ENCODE measurements at places on chromosomes 2 and 18. TPM values are rescaled to one million over a fixed set of nuclear protein-coding genes. Genes with fewer than 3 reads are reported as not detected.

GRCh38 chr2:177326005-177326404 is 61.5 kb upstream of the NFE2L2 start:
- DNase-seq = no peak

GRCh38 chr2:43762286-43762685 is 11.6 kb upstream of the DYNC2LI1 start:
- DNase-seq = no peak

- DNase-seq = no peak
These were observed 268.1 kb upstream of the CXCR4 start for GRCh38 chr2:136386046-136386445.

DNA sequence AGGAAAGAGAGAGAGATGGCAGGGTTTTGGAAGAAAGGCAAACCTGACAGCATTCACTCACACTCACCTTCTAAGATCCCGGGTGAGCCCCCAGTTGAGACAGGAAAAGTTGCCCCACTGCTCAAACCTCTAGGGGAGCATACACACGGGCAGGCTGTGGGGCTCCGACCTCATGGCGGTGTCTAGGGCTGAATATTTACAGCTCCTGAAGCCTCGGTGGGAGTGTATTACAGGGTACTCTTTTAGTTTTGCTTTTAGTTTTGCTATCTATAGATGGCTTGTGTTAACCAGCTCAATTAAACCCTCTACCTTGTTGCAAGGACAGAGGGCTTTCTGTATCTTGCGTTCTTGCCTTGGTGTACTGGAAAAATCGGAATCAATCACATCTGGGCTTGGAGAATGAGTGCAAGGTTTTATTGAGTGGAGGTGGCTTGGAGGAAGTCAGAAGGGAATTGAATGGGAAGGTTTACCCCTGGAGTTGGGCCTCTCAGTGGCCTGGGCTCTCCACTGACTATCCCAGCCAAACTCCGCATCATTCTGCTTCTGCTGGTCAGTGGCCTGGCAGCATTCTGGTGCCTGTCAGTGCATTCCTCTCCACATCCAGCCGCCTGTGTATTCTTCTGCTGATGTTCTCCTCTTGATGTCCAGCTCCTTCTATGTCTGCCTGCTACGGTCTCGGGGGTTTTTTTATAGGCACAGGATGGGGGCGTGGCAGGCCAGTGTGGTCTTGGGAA is 10.1 kb upstream of the IFIH1 start:
- DNase-seq = no peak

Gene UGT1A3
- not detected for total RNA-seq

Gene COA5
- 20.4 TPM for total RNA-seq

Gene AGXT
- not detected for total RNA-seq

Gene RAPH1
- 2.5 TPM for total RNA-seq
